T-helper 1 cell (primary cell): ENCODE measurements at places on chromosomes 7 and 10.

GRCh38 chr10:5469353-5470061, 29.9 kb downstream of the CALML5 start:
- DNase-seq = no peak

DNA sequence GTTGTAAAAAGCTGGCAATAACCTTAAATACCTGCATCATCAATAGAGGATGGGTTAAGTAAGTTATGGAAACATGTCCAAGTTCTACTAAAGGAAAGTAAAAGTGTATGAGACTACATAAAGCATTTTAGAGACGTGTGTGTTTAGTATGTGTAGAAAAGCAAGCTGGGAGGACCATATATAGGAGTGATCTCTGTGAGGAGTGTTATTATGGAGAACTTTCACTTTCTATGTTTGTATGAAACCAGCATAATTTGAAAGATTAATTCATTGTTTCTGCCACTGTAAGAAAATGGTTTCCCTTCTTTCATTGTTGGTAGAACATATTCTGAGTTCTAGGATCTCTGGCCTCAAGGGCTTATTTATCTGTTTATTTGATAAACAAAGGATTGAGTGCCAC, 19.2 kb upstream of the PDLIM1 start:
- DNase-seq = no peak

- DNase-seq = no peak
These were observed 68.2 kb upstream of the FZD1 start for GRCh38 chr7:91196058-91196457.

- peak; percentile 68 for DNase-seq
These were observed 167.8 kb upstream of the EEPD1 start for GRCh38 chr7:35985126-35985754.

- no peak for DNase-seq
These were observed 81.6 kb upstream of the ETV1 start for GRCh38 chr7:14071045-14071444.
